ENCODE measurements at places on chromosomes 5 and 9.

DNA sequence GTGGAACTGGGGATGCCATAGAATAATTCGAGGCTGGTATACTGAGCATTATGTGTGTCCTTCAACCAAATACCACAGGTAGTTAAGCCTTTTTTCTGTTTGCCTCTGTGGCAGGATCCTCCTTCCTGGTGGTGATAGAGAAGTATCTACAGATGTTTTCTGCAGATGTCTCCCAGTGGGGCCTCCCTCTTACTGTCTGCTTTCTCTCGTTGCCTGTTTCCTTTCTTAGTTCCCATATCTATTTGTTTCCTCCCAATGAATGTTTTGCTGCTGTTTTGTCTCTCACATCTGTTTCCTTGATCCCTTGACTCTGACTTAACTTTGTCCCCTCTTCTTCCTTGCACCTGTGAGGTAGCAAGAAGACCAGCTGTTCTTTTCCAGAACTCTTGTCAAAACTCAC lies 130.9 kb upstream of the NUDT12 start:
- no peak for DNase-seq

GRCh38 chr5:14256756-14257393 lies 113.7 kb downstream of the TRIO start:
- no peak for DNase-seq

GRCh38 chr9:115115924-115116323 lies 2.0 kb downstream of the TNC start:
- no peak for DNase-seq

- DNase-seq, result peak; percentile 51
Observed at GRCh38 chr5:170597109-170597751, 93.4 kb downstream of the KCNIP1 start.

DNA sequence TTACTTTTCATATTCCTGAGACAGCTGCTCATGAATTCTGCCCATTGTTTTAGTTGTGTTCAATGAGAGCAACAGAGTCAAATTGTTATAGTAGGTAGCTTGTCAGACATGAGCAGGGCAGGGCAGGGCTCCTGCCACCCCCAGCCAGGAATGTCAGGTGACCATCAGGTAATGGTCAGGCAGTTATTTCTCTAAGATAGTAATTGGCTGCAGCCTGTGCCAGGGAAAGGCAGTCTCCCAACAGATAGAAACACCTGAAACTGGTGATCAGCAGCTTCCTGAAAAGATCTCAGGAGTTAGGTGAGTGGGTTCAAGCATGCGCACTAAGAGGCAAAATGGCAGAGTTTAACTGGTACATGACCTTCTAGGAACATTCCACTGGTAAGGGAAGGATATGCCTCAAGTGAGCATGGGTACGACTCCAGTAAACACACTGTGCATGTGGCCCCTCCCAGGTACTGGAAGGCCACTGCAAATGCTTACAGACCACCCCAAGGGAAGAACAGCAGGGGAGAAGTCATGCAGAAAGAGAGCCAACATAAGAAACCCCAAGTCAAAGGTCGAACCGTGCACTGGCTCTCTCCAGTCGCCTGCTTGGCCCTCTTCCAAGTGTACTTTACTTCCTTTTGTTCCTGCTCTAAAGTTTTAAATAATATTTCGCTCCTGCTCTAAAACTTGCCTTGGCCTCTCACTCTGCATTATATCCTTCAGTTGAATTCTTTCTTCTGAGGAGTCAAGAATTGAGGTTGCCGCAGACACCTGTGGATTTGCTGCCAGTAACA lies 25.1 kb downstream of the CARTPT start:
- DNase-seq, result no peak

DNA sequence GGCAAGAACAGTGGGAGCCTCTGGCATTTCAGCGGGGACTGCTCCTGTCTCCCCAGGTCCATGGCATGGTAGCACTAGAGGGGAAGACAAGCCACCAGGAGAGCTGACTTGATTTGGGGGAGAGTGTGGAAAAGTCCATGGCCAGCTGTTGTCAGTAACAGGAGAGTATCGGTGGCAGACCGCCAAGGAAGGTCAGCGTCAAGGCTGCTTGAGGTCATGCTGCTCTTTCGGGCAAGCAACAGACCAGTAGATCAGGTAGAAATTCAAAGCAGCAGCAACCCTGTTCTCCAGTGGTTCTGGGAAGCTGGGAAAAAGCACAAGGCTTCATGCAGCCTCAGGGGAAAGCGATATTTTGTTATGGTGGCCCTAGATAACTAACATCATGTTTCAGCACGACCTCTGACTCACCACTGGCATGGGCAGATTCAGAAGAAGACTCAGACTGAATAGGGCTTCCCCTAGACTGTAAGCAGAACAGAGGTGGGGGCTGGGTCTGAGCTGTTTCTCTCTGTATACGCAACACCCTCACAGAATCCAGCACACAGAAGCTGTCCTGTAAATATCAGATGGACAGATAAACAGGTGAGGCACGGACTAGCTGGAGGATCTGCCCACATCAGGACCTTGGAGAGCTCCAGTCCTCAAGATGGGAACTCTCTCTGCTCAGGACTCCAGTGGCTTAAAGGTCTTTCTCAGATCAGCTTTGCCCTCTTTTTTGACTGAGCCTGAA lies 35.2 kb upstream of the PLEKHG4B start:
- peak; percentile 33 for DNase-seq

DNA sequence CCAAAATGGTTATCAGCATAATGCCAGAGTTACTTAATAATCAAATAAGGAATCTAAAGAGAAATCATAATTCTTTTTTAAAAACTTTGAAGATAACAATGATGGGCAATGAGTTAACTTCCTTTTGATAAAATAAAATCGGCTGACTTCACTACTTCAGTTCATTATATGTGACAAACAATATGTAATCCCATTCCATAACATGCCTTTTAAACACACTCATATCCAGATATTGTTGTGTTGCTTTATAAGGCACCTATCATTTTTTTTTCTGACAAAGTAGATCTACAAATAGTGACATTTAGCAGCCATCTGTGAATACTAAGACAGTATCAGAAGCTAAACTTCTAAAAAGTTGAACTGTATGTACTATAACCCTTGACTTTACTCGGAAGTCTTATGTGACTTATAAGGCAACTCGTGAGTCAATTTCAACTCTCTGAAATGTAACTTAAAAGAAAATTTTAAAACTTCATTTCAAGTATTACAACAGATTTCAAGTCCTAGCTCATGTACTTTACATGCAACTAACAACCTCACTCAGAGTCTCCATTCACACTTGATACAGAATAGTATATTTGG lies 7.5 kb downstream of the ADAMTS6 start:
- no peak for DNase-seq

GRCh38 chr9:72154468-72155285 lies 5.4 kb downstream of the GDA start:
- no peak for DNase-seq

- no peak for DNase-seq
Observed at GRCh38 chr5:116097301-116097700, 12.5 kb downstream of the COMMD10 start.

GRCh38 chr5:43208658-43209057 lies 16.6 kb downstream of the NIM1K start:
- no peak for DNase-seq

- DNase-seq, result no peak
Observed at GRCh38 chr5:160640406-160640805, 211.6 kb downstream of the ATP10B start.

- peak; percentile 62 for DNase-seq
Observed at GRCh38 chr9:137138722-137139467, at the start of gene GRIN1. TSS of gene GRIN1 (plus strand) at chr9:137139154. CDS start at chr9:137139487, 333 bp downstream.

GRCh38 chr5:133261993-133262392 lies 210.2 kb downstream of the HSPA4 start:
- no peak for DNase-seq
